ENCODE measurements at places on chromosomes 7 and 10. TPM values are rescaled to one million over a fixed set of nuclear protein-coding genes. Genes with fewer than 3 reads are reported as not detected.

Gene ITPRID1
- 0.45 TPM for total RNA-seq

- H3K27me3 ChIP-seq = no peaks in the 10 kb centered on the region
- H3K36me3 ChIP-seq = no peaks in the 10 kb centered on the region
- DNase-seq = no peak
- no peak overlapping the region for H3K27ac ChIP-seq
- H3K4me3 ChIP-seq = no peak overlapping the region
- no peaks in the 10 kb centered on the region for H3K4me1 ChIP-seq
These were observed 13.3 kb downstream of the AKR1E2 start for GRCh38 chr10:4839353-4839752.

DNA sequence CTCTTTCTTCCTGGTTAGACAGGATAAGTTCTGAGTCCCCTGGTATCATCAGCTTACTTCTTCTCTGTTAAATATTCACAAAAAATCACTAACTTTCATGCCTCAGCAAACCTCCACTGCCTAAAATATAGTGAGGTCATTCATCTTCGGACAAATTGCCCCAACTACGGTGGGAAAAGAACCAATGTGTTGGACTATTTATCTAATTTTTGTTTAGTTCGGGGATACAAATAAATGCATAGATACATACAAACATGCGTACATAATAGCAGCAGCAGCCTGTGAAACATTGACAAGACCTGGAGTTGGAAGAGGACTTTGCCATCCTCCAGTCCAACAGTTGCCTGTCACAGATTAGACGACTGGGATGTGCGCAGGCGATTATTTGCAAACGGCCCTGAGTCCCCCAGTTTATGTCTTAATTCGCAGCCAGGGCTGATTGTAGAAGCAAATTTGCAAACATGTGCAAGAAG lies 51.5 kb downstream of the EGFR start:
- peaks cover 16% of the 10 kb centered on the region for H3K4me1 ChIP-seq
- H3K27me3 ChIP-seq = no peaks in the 10 kb centered on the region
- DNase-seq = no peak
- no peak overlapping the region for H3K4me3 ChIP-seq

DNA sequence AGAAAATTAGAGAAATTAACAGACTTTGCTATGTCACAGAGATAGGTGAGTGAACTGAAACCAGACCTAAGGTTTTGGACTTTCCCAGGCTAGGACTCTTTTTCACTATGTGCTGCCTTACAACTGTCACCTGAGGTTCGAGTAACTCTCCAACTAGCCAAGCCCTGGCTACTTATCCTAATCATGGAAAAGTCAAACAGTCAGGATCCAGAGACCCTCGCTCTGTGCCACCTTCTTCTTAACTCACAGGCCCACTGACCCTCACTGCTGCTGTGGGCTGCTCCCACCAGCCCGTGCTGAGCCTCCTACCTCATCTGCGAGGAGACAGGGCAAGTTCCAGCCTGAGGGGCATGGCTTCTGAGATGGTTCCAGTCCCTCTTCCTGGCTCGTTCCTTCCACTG lies 211.4 kb upstream of the KLF14 start:
- no peak overlapping the region for H3K4me3 ChIP-seq
- DNase-seq = no peak
- H3K27me3 ChIP-seq = no peaks in the 10 kb centered on the region

DNA sequence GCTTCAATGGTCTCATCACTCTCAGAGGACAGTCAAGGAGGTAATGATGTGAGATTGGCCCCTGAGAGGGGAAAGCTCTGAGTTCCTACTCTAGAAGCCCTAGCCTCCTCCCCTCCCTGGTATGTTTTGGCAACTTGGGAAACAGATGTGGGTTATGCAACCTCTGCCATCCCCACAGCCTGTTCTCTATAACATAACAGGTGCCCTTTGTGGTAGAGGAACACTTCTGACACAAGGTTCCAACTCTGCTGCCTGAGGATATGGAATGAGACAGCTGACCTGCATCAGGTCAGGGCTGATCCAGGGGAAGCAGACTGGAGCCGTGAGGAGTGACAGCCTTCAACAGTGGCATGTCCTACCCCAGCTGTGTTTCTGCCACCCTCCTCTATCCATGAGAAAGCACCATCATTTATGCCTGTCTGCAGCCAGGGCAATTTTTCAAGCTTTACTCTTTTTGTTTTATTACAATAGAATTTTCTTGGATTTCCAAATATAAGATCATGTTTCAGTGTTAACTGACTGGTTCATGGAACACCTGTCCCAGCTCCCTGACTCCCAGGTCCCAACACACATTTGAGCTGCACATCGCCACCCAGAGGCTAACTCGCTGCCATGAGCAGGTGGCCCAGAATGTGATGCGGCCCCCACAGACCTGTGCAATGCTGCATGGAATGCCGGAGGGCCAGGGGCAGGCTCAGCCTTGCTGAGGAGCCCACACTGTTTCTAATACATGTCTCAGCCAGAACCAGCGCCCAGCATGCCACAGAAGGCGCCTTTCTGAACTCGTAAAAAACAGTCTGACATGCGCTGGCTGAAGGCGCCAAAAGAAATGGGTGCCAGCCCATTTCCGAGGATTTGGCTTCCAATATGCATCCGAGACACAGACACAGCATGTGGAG lies 124.8 kb upstream of the CHST15 start:
- H3K36me3 ChIP-seq = no peaks in the 10 kb centered on the region
- peaks cover 13% of the 10 kb centered on the region for H3K4me1 ChIP-seq
- no peaks in the 10 kb centered on the region for H3K27me3 ChIP-seq

- no peaks in the 10 kb centered on the region for H3K4me1 ChIP-seq
- H3K27me3 ChIP-seq = no peaks in the 10 kb centered on the region
- H3K4me3 ChIP-seq = no peak overlapping the region
- H3K27ac ChIP-seq = no peak overlapping the region
- DNase-seq = no peak
These were observed 66.2 kb upstream of the SRPK2 start for GRCh38 chr7:105454921-105455320.

Gene INHBA
- total RNA-seq = 0.94 TPM

Gene BHLHA15
- total RNA-seq = 8.3 TPM

GRCh38 chr10:46554166-46554781 lies 2.2 kb downstream of the GPRIN2 start:
- H3K4me3 ChIP-seq = 0 out of 2 replicates have a peak overlapping the region, but pooled peaks have one; percentile 96
- peaks cover 5% of the 10 kb centered on the region for H3K36me3 ChIP-seq
- DNase-seq = no peak
- H3K27ac ChIP-seq = no peak overlapping the region
- peaks cover 16% of the 10 kb centered on the region for H3K27me3 ChIP-seq

DNA sequence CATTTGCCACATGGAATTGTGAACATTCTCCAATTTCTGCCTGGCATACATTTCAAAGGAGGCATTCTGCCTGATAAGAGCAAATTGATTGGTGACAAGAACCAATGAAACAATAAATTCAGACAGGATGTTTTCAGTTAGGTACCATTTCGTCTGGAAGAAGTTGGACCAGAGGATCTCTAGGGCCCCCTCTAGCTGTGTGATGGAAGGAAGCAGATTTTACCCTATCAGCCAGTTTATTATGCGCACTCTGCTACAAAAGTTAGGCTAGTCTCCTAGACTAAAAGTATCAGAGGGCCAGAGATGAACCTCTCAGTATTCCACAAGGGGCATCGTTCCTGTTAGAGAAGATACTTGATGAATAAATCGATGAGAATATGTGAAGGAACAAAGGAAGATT lies 118.0 kb downstream of the BUB3 start:
- H3K4me3 ChIP-seq = no peak overlapping the region
- peaks cover 16% of the 10 kb centered on the region for H3K4me1 ChIP-seq
- H3K27me3 ChIP-seq = no peaks in the 10 kb centered on the region
- H3K27ac ChIP-seq = no peak overlapping the region

GRCh38 chr10:7686351-7687171 lies 16.6 kb upstream of the ITIH2 start:
- H3K36me3 ChIP-seq = no peaks in the 10 kb centered on the region
- no peak overlapping the region for H3K4me3 ChIP-seq
- DNase-seq = no peak
- no peaks in the 10 kb centered on the region for H3K27me3 ChIP-seq

- no peak for DNase-seq
- no peak overlapping the region for H3K27ac ChIP-seq
- H3K27me3 ChIP-seq = no peaks in the 10 kb centered on the region
- no peaks in the 10 kb centered on the region for H3K4me1 ChIP-seq
- no peaks in the 10 kb centered on the region for H3K36me3 ChIP-seq
- H3K4me3 ChIP-seq = no peak overlapping the region
These were observed 25.6 kb upstream of the LIMK1 start for GRCh38 chr7:74057987-74058386.

Gene DNTT
- total RNA-seq = not detected

DNA sequence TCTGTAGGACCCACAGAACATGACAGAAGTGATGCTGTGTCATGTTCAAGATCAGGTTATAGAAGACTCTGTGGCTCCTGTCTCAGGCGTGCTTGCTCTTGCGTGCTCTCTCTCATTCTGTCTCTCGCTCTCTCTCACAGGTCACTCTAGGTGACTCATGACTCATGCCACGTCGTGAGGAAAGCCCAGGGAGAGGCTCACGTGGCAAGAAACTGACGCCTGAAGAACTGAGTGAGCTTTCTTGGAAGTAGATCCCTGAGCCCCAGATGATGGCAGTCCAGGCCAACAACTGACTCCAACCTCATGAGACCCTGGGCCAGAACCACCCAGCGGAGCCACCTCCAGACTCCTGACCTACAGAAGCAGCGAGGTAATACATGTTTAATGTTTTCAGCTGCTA lies 103.3 kb downstream of the DNMBP start:
- peaks cover 63% of the 10 kb centered on the region for H3K36me3 ChIP-seq
- peaks cover 11% of the 10 kb centered on the region for H3K4me1 ChIP-seq
- H3K4me3 ChIP-seq = no peak overlapping the region
- DNase-seq = no peak
- H3K27me3 ChIP-seq = no peaks in the 10 kb centered on the region
- H3K27ac ChIP-seq = no peak overlapping the region

- peaks cover 18% of the 10 kb centered on the region for H3K4me1 ChIP-seq
- H3K27me3 ChIP-seq = no peaks in the 10 kb centered on the region
- 0 out of 2 replicates have a peak overlapping the region, but pooled peaks have one; percentile 3 for H3K4me3 ChIP-seq
- H3K27ac ChIP-seq = no peak overlapping the region
These were observed 93.0 kb downstream of the EXOC4 start for GRCh38 chr7:133345690-133346421.

DNA sequence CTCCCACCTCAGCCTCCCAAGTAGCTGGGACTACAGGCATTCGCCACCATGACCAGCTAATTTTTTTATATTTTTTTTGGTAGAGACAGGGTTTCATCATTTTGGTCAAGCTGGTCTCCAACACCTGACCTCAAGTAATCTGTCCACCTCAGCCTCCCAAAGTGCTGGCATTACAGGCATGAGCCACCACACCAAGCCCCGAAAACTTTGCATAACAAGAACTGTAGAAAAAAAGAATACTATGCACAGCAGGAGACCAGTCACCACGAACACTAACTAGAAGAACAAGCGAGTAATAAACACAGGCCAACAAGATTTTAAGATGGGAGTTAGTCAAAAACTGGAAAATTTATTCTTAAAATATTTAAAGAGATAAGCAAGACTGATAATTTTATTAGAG lies 447.0 kb downstream of the ETV1 start:
- DNase-seq = peak; percentile 55
- H3K36me3 ChIP-seq = no peaks in the 10 kb centered on the region
- H3K27ac ChIP-seq = no peak overlapping the region
- no peaks in the 10 kb centered on the region for H3K27me3 ChIP-seq
- H3K4me3 ChIP-seq = no peak overlapping the region
- H3K4me1 ChIP-seq = peaks cover 9% of the 10 kb centered on the region

All from GM23338 (cell line).